Naive thymus-derived CD4-positive, alpha-beta T cell (primary cell): ENCODE measurements at places on chromosomes 12 and 14.

- no peak for DNase-seq
Observed at GRCh38 chr14:92382677-92383076, 59.7 kb downstream of the SLC24A4 start.

GRCh38 chr14:92074555-92074954 is 31.8 kb downstream of the ATXN3 start:
- DNase-seq: no peak

- DNase-seq: no peak
Observed at GRCh38 chr12:125021096-125021495, 27.7 kb downstream of the BRI3BP start.

- DNase-seq: no peak
Observed at GRCh38 chr12:101019667-101020066, 190.4 kb downstream of the SLC5A8 start.

DNA sequence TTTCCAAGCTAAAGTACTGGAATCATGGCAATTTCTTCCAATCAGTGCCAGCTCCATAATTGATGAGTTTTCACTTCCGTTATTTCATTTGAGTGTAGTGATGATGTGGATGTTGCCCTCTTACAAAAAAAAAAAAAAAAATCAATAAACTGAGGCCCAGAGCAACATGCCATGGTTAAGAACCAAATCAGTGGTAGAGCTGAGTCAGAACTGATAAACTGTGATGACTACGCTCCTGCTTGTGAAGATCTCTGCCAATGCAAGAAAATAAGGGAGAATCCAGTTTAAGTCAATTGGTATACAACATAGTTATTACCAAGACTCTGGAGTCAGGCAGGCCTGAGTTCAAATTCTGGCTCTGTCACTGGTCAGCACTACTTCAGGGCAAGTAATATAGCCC is 102.7 kb downstream of the GPR135 start:
- no peak for DNase-seq
